ENCODE measurements at places on chromosomes 13 and 19. TPM values are rescaled to one million over a fixed set of nuclear protein-coding genes. Genes with fewer than 3 reads are reported as not detected.

DNA sequence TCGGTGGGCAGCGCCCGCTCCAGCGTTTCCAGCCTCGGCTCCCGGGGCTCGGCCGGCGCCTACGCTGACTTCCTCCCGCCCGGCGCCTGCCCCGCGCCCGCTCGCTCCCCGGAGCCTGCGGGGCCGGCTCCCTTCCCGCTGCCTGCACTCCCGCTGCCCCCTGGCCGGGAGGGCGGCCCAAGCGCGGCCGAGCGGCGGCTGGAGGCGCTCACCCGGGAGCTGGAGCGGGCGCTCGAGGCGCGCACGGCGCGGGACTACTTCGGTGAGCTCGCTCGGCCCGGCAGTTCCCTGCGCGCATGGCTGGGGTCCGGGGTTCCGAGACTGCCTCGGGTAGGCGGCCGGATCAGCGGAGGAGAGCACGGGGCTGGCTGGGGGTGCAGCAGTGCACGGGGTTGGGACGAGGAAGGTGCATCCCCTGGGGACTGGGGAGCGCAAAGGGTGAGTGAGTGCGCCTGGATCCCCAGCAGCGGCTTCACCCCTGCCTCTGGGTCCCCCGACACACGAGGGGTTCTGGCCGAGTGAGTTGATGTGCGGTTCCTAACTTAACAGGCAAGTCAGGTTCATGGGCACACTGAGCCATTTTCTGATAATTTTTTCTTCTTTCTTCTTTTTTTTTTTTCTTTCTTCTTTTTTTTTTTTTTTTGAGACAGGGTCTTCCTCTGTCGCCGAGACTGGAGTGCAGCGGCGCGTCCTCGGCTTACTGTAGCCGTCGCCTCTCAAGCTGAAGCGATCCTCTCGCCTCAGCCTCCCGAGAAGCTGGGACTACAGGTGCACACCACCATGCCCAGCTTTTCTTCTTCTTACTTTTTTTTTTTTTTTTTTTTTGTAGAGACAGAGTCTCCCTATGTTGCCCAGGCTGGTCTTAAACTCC, 1.1 kb downstream of the WTIP start:
- peak; percentile 75 for DNase-seq

Gene CACNG7
- 0.05 TPM for polyA plus RNA-seq

GRCh38 chr19:5218255-5218855, 122.3 kb downstream of the PTPRS start:
- DNase-seq, result no peak

- DNase-seq, result peak; percentile 76
These were observed 426 bp downstream of the MYO9B start for GRCh38 chr19:17075864-17076542.

DNA sequence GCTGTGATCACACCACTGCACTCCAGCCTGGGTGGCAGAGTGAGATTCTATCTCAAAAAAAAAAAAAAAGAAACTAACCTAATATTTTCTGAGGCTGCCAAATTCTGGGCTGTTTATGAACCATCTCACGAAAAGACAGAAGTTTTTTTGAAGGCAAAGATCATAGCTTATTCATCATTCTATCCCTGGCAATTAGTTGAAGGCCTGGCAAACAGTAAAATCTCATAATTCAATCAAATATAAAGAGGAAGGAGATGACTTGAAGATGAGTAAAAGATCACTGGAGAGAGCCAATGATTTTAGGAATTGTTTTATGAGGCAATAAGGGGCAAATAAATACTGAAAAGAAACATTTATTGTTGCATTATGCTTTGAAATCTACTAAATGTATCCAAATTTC, 216.5 kb downstream of the DCLK1 start:
- no peak for DNase-seq

Data from right cardiac atrium (tissue), 5 donors.